NCI-H1694 treated with DMSO at 0.1 percent for 48 hours (cell line): ENCODE measurements at places on chromosomes 11 and 22.

- no peak for DNase-seq
Observed at GRCh38 chr11:120332822-120333716, 3.1 kb upstream of the ARHGEF12 start.

GRCh38 chr11:69485337-69486041 is 4.0 kb downstream of the LINC01488 start:
- DNase-seq: no peak

- no peak for DNase-seq
Observed at GRCh38 chr22:41023299-41023623, 69.1 kb upstream of the EP300 start.

DNA sequence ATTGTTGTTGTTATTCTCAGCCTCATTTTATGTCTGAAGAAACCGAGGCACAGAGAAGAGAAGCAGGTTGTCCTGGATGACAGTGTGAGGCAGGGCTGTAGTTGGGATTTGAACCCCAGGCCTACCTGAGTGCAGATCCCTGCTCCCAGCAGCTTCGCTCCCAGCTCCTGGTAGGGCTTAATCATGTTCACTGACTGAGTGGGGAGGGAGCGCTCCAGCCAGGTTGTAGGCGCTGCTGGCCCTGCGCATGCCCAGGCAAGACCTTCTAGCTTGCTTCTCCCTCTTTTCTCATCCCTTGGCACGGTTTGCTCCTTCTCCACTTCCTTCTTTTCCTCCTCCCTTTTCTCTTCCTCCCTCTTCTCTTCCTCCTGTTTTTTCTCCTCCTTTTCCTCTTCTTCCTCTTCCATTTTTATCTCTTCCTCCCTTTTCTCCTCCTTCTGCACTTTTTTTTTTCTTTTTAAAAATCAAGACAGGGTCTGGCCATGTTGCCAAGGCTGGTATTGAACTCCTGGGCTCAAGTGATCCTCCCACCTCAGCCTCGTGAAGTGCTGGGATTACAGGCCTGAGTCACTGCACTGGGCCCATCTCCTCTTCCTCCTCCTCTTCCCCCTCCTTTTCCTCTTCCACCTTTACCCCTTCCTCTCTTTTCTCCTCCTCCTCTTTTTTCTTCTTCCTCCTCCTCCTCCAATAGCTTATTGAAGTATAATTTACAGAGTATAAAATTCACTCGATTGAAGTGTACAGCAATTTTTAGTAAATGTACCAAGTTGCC is 109.3 kb downstream of the KIAA1671 start:
- no peak for DNase-seq

GRCh38 chr11:33674035-33674814 is 26.4 kb downstream of the C11orf91 start:
- DNase-seq: no peak
